T47D (cell line): ENCODE measurements at places on chromosomes 12 and 14.

DNA sequence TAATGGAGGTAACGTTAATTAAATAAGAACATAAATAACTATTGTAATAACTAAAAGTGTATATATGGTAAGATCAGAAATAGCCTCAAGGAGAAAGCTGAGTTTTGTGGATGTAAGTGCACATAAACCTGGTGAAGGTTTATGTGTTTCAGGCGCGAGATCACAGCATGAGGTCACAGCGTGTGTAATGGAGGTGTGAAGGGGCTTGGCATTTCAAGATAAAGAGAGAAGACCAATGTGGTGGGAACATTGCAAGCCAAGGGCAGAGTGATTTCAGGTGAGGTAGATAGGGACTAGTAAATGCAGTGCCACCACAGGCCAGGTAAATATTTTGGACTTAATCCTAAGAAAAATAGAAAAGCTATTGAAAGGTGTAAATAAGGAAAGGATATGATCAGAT is 21.7 kb upstream of the KICS2 start:
- no peak for DNase-seq

DNA sequence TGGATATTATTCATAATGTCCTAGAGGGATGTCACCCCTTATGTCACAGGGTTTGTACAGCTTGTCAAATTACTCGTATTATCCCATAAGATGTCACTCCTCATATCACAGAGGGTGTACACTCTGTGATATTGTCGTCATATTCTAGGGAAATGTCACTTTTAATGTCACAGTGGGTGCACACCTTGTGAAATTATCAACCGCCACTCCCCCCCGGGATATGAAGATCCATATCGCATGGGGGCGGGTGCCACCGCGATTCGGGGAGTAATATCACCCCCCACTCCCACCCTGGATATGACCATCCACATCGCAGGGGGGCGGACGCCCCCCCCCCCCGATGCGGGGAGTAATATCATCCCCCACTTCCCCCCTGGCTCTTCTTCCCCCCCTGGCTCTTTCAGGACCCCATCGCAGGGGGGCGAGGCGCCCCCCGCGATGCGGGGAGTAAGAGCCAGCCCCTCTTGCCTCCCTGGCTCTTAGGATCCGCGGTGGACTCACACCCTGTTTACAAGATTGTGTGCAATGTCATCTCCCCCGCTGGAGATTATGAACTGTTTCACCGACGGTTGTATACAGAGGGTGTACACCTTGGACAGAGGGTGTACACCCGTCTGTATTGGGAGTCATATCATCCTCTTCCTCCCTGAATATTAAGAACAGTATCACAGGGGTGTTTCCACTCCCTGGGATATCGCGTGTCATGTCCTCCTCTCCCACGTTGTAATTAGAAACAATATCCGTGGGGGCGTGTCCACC is 92.8 kb downstream of the FRMD6 start:
- no peak for DNase-seq

DNA sequence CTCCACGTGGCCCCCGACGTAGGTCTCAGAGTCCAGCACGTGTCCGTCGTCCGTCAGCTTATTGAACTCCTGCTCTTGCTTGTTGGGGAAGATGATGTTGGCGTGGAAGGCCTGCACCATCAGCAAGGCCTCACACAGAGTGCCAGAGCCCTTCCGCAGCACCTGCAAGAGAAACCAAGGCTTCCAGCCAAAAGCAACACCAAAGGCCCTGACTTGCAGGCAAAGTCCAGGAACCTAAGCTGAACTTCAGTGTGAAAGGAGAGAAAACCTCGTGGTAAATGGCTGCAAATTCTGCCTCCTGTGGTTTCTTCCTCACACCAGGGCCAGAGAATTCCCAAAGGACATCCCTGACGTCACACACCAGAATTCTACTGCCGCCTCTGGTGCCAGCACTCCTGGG is 14.5 kb downstream of the POLE start:
- DNase-seq: no peak

- peak; percentile 58 for DNase-seq
These were observed 25.6 kb downstream of the RNASE10 start for GRCh38 chr14:20530771-20531571.

DNA sequence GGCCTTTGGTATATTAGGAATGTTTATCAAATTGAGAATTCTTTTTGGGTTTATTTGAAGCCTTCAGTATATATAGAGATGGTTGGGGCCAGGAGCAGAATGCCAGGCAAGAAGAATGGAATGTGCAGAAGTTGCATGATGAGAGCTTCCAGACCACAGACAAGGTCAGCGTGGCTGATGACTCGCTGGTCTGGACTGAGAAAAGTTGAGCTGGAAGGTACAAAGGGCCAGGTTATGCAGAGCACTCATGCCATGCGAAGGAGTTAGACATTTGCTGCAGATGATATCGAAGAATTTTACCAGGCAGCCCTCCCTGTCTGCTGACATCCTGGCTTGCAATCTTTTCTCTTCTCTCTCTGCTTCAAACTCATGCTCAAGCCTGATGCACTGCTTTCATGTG is 196.2 kb upstream of the ARHGAP5 start:
- peak; percentile 9 for DNase-seq

- DNase-seq: no peak
These were observed 7.4 kb upstream of the KRT77 start for GRCh38 chr12:52710730-52711129.

DNA sequence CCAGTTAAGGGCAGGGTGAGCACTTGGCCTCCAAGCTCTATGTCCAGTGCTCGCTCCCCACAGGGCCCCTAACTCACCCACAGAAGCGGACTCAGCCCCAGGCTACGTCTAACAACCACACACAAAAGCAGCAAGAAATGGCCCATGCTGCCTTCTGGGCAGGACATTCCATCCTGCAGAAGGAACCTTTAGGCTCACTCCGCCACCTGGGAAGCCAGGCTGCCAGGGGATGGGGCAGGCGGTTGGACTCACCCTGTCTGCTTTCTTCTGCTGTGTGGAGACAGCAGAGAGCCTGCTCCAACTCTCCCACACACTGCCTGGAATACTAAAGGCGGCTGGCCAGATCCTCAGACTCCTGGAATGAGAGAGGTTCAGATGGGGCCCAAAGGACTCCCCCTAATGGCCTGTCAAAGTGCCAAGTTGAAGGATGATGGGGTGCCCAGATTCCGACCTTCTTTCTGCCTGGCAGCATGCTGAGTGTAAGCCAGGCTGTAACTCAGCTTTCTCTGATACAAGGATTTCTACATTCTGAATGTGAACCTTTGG is 27.7 kb upstream of the BLTP3B start:
- no peak for DNase-seq

DNA sequence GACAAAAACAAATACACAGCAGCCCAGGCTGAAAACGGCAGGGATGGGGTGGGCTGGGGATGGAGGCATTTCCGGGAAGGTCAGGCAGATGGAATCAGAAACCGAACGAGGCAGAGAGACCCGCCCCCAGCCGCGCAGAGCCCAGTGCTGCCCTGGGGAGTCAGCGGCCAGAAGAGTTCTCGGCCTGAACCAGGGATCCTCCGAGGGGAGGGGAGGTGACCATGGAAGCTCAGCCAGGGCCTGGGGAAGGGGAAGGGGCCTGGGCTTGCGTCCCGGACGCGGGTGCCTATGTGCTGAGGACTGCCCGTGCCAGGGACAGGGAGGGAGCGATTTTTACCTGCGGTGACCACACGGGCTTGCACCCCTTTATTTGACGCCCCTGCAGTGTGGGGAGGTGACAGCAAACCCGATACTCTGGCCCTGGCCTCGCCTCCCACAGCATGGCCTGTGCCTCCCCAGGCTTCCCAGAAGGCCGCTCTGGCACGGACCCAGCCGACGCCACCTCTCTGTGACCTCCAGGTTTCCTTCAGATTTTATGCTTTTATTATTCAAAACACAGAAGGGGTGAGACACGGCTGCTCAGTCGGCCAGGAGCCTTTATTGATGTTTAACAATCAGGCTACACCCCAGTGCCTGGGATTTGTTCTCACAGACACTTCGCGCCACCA is 7.7 kb downstream of the LRCOL1 start:
- no peak for DNase-seq

- DNase-seq: no peak
These were observed 33.9 kb upstream of the FAM222A start for GRCh38 chr12:109679501-109680263.

- DNase-seq: no peak
These were observed 2.9 kb downstream of the CIPC start for GRCh38 chr14:77100961-77101360.

DNA sequence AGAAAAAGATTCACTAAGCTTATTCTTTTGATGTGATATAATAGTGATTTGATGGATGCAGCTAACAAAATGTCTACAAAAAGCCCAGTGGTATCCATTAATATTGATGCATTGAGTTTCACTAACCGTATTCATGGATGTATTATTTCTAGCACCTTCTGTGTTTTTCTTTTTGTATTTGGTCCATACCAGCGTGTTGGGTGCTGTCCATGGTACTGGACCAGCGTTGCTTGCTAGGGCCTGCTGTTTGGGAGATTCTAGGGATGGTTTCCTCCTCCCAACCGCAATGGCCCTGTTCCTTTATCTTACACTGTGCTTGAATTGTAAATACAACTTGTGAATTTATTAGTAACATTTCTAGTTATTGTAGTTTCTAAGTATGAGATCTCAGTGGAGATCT is 31.7 kb downstream of the ANO4 start:
- peak; percentile 78 for DNase-seq

- DNase-seq: no peak
These were observed 217.7 kb upstream of the ATXN7L3B start for GRCh38 chr12:74319886-74320285.

DNA sequence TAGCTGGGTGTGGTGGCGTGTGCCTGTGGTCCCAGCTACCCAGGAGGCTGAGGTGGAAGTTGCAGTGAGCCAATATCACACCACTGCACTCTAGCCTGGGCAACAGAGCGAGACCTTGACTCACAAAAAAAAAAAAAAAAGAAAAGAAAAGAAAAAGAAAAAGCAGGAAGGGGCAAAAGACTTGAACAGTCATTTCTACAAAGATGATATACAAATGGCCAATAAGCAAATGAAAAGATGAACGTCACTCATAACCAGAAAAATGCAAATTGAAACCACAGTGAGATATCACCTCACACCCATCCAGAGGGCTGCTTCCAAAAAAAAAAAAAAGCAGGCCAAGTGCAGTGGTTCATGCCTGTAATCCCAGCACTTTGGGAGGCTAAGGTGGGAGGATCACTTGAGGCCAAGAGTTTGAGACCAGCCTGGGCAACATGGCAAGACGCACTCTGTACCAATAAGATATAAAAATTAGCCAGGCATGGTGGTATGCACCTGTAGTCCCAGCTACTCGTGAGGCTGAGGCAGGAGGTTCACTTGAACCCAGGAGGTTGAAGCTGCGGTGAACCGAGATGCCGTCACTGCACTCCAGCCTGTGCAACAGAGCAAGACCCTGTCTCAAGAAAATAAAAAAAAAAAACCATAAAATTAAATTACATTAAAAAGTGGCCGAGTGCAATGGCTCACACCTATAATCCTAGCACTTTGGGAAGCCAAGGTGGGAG is 20.5 kb downstream of the UBC start:
- DNase-seq: no peak

DNA sequence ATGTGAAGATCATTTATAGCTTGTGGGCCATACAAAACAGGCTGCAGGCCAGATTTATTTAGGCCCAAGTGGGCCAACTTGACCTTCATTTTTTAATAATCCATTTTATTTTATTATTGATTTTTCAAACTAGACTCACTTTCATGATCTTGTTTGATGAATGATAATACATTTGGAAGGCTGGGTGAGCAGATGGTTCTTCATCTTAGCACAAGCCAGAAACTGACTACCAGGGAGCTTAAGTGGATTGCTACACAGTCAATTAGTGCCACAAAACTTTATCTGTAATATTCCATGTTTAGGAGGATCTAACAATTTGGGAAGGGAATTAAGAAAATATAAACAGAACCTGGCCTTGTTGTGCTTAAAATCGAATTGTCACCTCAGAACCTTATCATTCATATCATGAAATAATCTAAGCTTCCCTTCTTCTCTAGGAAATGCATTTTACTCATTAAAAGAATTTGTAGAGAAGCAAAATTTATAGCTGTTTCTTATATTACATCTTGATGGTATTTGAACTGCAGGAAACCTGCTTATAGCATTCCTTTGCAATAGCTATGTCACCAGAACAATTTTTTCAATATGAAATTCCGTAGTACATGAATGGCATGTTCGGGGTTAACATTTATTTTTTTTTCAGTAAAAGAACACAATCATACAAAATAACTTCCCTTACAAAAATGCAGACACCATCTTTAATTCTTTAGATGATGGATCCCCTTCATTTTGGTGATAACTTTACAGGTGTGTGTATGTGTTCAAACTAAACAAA is 62.0 kb upstream of the CSRP2 start:
- DNase-seq: no peak

DNA sequence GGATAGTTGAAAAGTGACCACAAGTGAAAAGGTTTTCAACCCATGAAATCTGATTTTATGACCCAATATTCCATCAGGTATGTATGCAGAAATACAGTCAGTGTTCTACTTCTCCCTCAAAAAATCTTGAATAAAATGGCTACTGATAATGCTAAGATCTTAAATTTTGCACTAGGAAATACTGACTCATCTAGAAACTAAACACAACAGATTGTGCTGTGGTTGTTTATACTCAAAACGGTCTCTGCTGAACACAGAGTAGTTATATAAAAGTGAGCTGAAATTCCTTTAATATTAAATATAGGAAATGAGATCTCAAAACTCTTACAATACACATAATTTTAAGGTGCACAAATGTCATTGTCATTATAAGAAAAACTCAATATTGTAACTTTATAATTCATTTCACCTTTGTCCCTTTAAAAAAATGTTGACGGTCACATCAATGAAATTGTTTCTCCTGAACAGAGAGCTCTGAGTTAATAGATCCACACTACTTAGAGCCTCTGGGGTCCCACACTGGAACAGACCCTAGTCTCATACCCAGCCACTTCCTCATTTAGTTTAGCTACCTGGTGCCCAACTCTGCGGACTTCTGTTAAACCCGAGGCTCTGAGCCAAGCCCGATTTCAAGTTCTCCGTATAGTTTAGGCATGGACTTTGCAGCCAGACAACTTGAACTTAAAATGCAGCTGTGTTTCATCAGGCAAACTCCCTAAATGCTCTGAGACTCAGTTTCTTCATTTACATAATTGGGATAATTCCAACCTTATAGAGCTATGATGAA is 9.3 kb downstream of the COCH start:
- no peak for DNase-seq

DNA sequence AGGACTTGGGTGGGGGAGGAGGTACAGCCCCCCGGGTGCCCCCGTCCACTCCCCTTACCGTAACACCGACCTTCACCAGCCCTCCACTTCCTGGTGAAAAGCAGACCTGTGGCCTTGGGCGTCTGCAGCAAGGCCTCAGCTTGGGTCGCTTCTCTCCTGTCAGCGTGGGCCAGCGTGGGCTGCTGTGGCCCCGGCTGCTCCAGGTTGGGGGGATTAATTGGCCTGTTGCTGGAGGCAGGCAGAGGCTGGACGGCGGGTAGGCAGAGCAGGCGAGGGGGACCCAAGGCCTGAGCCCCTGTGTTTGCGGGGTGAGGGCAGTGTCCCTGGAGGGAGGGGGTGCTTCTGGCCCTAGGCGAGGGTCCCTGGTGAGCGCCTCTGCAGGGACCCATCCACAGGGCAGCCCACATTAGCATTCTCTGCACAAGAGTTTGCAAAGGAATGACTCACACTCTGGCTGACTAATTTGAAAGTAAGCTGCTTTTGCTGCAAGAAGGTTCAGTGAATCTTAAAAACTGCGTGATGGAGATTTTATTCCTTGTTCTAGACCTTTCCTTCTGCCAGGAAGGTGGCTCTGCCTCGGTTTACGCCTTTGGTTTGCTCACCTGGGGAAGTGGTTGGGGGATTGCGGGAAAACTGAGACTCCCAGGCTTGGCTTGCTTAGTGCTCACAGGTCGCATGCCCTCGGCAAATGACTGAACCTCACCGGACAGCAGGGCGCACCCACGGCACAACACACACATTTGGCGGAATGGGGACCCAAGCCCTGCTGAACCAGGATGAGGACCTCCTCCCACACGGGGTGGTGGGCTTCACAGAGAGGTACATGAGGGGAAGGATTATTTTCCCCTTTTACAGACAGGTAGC is 37.9 kb upstream of the DLK1 start:
- no peak for DNase-seq
